DMS79 treated with DMSO at 0.1 percent for 48 hours (cell line): ENCODE measurements at places on chromosomes 13 and 19.
A peak's percentile ranks its signal among the peaks of the same experiment; 100 is the strongest.

- DNase-seq = no peak
Measured at GRCh38 chr13:46403851-46404732, 17.0 kb upstream of the RUBCNL start.

- peak; percentile 46 for DNase-seq
Measured at GRCh38 chr19:10565028-10565566, 713 bp downstream of the KRI1 start.

DNA sequence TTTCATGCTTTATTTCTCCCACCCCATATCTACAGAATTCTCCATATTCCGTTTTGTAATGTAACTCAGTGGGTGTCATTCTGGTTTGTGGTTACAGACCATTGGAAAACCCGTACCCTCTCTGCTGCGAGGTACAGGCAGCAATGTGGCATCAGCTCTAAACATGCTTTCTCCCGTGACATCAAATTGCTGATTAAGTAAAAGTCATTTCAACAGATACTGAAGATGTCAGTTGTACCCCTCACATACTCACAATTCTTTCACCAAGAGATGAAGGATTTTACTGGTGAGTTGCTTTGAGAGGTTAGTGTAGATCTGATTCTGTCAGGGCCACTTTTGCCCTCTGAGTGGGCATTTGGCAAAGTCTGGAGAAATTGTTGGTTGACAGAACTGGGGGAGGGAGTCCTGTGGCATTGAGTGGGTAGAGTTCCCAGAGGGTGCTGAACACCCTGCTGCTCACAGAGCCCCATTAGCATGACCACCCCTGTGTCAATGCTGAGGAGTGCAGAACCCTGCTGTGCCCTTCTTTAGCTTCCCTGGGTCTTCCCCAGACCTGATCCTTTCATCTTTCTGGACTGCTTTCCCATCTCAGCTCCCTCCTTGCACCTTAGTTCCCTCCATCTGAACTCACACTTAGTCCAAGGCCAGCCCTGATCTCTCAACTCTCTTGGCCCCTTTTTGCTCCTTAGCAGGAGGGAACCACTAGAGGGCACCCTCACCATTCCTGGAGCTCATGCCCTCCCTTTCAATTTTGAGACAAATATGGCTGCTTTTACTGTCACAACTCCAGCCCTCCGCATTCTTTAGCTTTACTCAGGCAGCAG, 39.9 kb upstream of the CEACAM8 start:
- DNase-seq = no peak

- DNase-seq = no peak
Measured at GRCh38 chr19:31671411-31672035, 322.3 kb upstream of the TSHZ3 start.

DNA sequence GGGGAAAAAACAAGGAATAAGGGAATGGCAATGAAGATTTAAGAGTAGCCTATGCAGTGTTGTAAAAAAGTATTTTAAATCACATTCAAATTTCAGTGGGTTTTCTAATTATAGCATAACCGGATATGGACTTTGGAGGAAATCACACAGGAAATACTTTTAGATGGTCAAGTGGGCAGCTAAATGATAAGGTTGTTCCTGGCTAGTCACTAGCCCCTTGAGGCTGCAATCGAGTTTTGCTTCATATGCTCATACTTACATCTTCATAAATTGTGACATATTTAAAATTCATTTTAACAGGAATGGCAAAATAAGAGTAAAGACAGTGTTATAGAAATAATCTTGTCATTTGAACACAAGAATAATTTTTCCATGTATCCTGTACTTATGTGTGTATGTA, 88.9 kb downstream of the WDFY2 start:
- no peak for DNase-seq
